ELF-1 (cell line): ENCODE measurements at places on chromosomes 3 and 15.

DNA sequence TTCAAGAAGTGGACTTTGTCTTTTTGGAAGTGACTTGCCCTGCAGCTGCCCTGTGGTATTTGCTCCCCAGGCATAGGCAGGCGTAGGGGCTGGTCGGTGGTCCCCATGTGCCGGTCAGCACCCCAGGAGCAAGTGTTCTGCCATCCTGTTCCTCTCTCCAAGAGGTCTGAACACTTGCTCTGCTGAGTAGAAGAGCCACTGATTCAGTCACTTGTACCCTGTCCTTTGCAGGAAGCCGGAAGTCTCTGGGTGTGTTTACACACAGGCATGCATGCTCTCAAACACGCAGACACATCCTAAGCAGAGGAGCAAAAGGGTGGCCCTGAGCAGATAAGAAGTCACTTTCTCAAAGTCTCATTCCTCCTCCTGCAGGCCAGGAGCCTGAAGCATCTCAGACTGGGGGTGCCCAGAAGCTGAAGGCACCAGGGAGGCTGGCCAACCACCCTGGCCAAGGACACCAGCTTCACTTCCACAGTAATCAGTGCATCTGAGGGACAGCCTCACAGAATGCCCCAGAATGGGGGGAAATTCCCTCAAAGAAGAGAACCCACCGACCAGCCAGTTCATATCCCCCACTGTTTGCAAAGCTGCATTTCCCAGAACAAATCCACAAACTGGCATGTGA is 88.7 kb upstream of the POMGNT2 start:
- no peak for DNase-seq

DNA sequence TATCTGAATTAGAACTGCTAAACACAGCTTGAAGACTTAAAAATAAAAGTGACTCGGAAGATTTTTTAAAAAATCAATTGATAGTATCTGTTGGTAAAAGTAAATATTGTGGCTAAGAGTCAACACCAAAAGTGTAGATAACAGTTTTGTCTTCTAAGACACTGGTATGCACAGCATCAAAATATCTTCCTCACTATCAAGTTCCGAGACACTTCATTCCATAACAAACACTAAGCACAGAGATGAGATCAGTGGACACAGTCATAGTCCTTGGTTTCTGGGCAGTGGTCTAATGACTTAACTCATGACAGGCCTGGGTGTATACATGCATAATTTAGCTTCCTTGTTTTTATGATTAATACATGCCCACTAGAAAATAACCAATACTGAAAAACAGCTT is 63.2 kb downstream of the PXYLP1 start:
- DNase-seq, result no peak

DNA sequence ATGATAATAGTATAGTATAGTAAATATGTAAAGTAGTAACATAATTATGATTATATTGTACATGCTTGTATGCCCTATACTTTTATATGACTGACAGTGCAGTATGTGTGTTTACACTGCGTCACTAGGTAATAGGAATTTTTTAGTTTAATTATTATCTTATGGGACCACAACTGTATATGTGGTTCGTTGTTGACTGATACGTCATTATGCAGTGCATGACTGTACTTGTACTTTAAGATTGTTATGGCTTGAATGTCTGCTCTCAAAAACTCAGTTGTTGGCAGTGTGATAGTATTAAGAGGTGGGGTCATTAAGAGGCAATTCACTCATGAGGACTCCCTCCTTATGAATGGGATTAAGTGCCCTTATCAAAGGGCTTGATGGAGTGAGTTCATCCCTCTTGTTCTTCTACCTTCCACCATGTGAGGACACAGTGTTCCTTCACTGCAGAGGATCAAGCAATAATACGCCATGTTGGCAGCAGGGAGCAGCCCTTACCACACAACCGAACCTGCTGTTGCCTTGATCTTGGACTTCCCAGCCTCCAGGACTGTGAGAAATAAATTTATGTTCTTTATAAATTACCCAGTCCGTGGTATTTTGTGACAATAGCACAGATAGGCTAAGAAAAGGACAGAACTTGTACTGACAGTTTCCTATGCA is 152.2 kb downstream of the NEK11 start:
- DNase-seq, result no peak

GRCh38 chr3:125194849-125195601 is 17.5 kb downstream of the SLC12A8 start:
- no peak for DNase-seq

DNA sequence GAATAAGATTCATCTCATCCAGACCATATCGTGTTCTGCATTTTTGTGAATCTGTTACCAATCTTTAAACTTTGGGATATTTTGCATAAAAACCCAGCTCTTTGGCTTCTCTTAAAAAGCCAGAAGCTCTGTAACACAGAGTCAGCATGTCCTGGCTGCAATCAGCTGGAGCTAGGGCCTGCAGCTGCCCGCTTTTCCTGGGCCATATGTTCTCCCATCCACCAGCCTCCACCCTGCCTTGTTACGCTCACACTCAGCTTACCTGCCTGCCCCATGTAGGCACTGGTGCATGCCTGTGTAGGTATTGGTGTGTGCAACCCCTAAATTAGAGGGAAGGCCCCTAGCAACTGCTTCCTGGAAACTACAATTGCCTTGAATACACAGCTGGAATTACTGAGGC is 48.2 kb downstream of the CRYGS start:
- no peak for DNase-seq

DNA sequence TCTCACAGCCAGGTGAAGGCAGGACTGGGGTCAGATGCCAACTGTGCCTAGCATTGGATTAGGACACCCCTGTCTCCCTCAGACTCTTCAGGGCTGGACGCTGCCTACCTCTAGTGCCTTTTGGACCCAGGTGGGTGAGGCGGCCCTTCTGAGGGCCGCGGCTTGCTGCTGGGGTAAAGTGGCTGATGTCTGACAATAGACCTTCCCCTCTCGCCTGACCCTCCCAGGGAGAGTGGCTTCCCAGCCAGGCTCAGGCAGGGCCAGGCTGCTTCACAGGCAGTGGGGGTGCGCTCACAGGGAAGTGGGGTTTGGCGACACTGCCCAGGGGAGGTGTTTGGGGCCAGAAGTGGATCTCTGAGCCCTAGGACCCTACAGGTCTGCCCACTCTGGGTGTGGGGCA is 43.3 kb upstream of the C15orf39 start:
- no peak for DNase-seq

GRCh38 chr3:159378396-159379194 is 576.7 kb downstream of the MFSD1 start:
- DNase-seq, result no peak

GRCh38 chr3:131036200-131036816 is 9.6 kb downstream of the NEK11 start:
- DNase-seq, result no peak
